ENCODE measurements at places on chromosomes 12 and 14.

DNA sequence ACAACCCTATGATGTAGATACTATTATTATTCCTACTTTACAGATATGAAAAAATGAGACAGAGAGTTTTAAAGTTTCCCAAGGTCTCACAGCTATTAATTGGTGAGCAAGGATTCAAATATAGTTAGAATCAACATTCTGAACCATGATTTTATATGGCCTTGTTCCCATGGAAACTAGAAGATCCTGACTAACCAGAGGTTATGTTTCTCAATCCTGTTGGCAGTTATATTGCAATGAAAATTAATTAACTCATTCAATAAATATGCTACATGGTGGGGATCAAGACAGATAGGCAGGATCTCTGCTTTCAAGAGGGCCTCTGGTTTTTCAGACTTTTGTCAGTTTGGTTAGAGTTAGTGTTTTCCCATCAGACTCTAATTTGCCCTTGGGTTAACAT, 9.3 kb upstream of the FUT8 start:
- DNase-seq = no peak

- DNase-seq = no peak
These were observed 12.9 kb downstream of the CREBL2 start for GRCh38 chr12:12624498-12624992.

- no peak for DNase-seq
These were observed 170.2 kb downstream of the BCAT1 start for GRCh38 chr12:24778486-24779304.

DNA sequence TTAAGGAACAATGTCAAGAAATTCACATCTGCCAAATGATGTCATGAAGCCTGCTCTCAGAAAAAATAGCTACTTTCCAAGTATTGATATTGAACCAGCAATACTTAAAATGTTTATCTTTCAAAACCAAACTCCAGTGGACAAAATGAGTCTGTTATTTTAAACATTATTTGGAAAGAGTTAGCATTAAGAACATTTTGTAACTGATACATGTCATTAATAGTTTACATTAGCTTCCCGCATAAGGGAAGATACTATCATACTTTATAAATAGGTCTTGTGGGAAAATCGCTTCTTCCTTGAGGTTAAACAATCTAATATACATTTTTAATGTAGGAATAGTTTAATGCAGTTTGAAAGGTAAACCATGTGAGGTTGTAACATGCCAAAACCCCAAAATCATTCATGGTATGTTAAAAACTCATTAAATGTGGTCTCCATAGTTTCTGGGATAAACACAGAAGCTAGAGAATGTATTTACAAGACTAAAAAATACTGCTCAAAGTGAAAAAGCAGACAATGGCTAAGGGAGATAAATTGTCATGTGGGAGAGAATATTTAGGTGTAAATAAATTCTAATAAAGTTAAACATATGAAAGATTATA, 73.4 kb upstream of the ATP2B1 start:
- no peak for DNase-seq

DNA sequence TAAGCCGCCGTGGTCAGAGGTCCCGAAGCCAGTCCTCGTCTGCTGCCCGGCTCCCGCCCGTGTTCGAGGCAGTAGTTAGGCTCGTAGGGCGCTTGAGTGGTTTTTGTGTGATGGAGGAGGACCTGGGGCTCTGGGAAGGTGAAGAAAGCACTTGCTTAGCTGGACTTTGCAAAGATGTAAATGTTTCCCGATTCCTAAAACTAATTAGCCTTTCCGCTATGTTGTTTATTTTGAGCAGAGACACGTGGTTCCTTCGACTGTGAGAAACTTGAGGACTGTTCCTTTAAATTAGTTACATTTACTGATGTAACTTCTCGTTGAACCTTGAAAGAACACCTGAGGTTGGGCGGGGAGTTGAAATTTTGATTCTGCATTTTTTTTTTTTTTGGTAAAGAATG, 33.9 kb downstream of the MIA2 start:
- no peak for DNase-seq

DNA sequence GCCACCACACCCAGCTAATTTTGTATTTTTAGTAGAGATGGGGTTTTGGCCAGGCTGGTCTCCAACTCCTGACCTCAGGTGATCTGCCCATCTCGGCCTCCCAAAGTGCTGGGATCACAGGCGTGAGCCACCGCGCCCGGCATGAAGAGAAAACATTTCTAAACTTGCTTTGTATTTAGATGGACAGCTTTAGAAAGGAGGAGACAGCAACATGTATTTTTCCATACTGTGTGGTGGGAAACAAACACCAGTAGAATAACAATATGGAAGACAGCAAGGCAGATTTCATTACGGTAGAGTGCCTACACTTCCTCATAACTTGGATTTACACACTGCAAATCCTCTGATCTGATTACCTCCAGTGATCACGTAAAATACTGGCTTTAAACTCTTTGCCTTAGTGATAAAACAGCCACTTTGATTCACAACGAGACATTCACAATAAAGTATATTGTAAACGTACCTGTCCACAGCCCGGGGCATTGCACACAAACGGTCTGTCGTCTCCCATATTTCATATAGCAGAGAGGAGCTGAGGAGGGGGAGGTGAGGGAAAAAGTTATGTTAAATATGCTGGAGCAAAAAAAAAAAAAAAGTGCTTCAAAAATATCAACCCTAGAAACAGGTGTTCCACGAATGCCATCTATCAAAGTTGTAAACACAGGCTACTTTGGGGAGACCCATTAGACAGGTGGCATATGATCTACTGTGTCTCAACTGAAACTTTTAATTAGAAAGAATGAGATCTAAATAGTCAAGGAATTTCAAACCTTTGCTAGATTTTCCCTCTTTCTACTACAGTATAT, 25.5 kb downstream of the ATF7 start:
- DNase-seq = no peak

- no peak for DNase-seq
These were observed 96.3 kb downstream of the ITPK1 start for GRCh38 chr14:93019367-93019843.

DNA sequence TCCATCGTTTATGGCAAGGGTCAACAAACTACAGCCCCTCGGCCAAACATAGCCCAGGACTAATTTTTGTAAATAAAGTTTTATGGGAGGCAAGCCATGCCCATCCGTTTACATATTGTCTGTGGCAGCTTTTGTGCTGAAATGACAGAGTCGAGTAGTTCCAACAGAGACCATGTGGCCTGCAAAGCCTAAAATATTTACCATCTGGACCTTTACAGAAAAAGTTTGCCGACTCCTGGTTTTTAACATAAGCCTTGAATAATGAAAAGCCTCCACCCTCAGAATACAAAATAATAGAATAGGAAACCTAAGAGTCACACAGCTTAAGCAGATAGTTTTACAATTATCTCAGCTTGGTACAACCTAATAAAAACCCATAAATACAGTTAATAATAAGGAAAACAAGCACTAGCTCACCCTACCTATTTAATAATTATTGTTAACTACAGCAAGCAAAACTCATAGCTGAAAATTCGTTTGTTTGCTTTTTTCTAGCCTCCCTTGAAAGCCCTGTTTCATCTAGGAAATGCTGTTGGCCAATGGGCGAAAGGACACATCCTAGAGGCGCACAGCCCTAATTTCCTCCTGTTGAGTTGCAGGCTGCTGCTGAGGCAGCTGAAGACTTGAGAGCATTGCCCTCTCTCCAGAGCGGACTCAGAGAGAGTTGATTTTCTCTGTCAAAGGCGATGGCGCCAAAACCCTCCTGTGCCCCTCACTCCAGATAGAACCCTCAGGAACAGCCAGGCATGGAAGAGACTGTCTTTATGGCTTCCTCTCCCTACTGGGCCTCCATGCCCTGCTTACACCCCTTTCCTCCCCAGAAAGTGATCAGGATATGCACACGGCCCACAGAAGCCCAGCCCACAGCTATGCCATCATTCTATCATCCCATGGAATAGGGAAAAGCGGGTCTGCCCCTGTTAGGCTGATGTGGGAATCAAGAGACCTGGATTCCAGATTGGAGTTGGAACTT, 107.2 kb downstream of the DPF3 start:
- DNase-seq = no peak

GRCh38 chr12:6632026-6632983, 3.5 kb downstream of the LPAR5 start:
- no peak for DNase-seq

DNA sequence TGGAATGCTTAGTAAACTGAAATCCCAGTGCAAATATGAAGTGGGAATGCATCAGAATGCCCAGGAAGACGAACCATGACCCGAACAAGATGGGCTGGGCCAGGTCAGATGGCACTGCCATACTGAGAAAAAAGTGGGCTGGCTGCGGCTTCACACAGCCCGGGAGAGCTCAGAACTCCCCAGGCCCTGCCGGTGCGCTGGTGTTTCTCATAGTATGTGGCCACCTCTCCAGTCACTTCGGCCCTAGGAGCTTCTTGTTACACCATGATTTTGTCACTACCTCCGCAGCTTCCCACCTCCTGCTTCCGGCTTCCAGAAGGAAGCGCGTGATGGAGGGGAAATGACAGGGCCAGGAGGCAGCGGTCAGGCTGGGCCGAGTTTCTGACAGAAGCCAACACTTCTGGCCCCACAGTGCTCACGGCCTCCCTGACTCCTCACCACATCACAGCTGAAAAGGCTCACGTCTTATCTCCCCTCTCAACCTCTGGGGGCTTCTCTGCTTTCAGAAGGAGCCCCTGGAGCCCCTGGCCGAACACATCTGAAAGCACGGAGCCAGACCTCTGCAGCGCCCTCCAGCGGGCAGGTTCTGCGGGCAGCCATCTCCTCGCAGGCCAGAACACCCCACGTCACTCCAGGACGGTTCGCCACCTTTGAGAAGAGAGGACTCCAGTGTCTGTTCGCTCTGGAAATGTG, 30.7 kb downstream of the DAD1 start:
- DNase-seq = no peak

DNA sequence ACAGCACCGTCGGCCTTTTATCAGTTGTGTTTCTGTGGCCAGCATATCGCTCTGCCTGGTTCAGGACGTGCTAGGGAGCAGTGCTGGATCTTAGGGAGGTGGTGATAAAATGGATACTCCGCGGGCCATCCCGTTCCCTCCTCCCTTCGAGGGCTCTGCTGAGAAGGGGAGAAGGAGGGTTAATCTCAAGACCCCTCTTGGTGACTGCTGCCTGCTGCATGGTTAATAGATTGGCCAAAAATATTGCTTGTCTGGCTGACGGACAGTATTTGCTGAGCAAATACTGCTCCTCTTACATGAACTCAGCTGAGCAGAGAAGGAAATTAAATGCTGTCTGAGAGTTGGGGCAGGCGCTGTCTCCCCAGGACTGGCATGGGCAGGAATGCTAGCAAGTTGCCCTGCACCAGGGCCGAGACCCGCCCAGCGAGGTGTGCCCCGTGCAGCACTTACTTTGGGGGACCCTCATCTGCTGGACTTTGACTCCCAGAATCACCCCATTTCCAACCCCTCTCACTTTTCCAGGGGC, 1.2 kb downstream of the FBRSL1 start:
- DNase-seq = no peak

GRCh38 chr14:100575266-100575995, 11.8 kb downstream of the BEGAIN start:
- DNase-seq = no peak

DNA sequence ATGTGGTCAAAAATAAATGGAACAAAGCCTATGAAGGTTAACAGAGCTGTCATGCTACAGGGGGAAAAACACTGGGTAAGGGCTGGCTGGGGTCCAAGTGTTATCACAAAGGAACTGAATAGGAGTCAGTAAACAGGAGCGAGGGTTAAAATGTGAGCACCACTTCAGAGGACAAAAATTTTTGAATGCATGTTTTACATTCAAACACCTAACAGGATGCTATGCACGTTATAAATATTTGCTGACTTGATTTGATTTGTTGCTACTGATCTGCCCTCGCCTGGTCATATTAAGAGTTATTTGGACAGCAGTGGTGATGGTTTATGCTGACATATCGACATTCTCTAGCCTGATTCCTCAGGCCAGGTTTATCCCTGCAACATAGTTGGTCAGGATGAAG, 7.4 kb upstream of the KTN1 start:
- no peak for DNase-seq

DNA sequence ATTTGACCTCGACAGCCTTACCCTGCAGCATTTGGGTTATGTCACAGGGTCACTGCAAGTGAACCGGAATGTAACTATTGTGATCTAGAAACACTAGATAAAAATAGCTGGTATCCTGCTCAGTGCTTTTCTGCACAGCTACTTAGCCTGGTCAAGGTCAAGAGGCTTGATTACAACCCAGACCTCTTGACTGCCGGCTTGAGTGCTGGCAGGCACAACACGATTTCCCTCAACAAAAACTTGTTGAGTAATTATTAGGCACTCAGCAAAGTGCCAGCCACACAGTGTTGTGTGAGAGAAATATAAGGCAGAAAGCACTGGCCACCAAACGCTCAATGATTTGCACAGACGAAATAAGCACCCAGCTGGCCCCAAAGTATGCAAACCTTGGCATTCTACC, 156.7 kb downstream of the NUAK1 start:
- DNase-seq = no peak

- DNase-seq = no peak
These were observed 43.4 kb upstream of the PWP1 start for GRCh38 chr12:107642240-107642639.

GRCh38 chr12:49543221-49543913, 4.5 kb downstream of the KCNH3 start:
- no peak for DNase-seq

DNA sequence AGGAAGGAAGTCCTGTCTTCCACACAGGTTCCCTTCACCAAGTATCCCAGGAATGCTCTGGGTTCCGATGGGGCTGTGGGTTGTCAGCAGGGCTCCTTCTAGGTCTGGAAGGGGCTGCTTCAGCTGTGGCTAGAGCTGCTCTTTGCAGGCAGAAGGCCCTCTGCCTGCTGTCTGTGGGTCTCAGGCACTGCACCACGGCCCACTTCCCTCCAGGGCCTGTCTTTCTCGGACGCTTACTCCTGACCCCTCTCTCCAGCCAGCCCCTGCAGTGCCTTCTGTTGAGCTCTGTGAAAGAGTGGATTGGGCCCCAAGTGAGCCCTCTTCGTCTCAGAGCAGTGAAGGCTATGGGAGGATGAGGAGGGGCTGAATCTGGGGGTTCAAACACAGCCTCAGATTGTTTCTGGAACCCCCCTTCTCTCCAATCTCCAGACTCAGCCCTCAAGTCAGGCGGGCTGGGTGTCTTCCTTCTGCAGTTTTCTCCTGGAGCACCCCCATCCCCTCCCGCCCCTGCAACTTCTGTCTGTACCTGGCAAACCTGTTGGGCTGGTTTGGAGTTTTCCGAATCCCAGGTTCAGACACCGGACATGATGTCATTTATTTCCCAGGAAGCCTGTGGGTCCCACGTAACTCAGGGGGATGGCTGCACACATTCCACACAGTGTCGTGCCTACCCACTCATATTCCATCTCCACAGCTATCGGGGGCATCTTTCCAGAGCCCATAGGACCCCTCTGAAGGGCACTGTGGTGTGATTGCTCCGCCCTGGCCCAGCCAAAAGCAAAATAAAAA, 24.9 kb upstream of the SPPL3 start:
- DNase-seq = no peak

GRCh38 chr14:21026988-21027315, 2.1 kb upstream of the NDRG2 start:
- DNase-seq = no peak

GRCh38 chr14:45907782-45908181, 654.8 kb upstream of the MIS18BP1 start:
- no peak for DNase-seq

- no peak for DNase-seq
These were observed 18.9 kb upstream of the CEBPE start for GRCh38 chr14:23137813-23138535.

- DNase-seq = no peak
These were observed 161.2 kb downstream of the TMTC3 start for GRCh38 chr12:88303335-88303734.

GRCh38 chr12:80442426-80443222, 1.4 kb upstream of the PTPRQ start:
- no peak for DNase-seq
